ENCODE measurements at places on chromosomes 2 and 18.

DNA sequence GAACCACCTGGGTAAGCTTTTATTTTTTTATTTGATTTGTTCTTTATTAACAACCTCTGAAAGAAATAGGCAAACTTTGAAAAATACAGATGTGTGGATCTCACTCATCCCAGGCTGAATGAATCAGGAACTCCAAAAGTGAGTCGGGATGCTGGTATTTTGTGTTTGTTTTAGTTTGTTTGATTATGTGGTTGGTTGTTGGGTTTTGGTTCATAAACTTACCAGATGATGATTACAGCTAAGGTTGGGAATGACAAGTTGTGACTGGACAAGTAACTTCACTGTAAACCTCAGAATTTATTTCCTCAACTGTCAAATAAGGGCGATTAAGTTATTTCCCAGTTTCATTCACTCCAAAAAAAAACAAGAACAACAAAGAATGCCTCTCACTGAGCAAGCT is 80.5 kb upstream of the KIF5C start:
- DNase-seq: no peak

GRCh38 chr2:74806920-74807319 is 27.0 kb upstream of the HK2 start:
- no peak for DNase-seq

- DNase-seq: no peak
These were observed 11.2 kb upstream of the ZNF512 start for GRCh38 chr2:27571681-27572080.

DNA sequence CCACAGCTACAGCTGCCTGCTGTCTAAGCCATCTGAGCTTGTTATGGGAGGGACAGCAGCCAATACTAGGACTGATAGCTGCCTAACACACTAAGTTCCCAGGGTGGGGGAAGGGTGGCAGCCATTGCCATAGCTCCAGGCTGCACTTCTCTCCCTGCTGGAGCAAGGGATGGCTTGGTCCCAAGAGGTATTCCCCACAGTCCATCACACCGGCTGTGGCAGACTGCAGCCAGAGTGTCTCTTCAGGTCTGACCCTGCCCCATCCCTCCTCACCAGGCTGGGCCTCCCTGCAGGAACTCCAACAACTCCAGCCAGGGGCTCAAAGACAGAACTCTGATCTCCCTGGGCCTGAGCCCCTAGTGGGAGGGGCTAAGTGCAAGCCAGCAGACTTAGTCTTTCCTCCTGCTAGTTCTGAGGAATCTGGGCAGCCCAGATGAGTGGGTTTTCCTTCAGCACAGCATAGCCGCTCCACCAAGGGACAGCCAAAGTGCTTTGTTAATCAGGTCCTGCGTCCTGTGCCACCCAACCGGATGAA is 632.1 kb downstream of the SOCS6 start:
- DNase-seq: no peak

- DNase-seq: no peak
These were observed 36.4 kb downstream of the RAMP1 start for GRCh38 chr2:237895544-237896506.

DNA sequence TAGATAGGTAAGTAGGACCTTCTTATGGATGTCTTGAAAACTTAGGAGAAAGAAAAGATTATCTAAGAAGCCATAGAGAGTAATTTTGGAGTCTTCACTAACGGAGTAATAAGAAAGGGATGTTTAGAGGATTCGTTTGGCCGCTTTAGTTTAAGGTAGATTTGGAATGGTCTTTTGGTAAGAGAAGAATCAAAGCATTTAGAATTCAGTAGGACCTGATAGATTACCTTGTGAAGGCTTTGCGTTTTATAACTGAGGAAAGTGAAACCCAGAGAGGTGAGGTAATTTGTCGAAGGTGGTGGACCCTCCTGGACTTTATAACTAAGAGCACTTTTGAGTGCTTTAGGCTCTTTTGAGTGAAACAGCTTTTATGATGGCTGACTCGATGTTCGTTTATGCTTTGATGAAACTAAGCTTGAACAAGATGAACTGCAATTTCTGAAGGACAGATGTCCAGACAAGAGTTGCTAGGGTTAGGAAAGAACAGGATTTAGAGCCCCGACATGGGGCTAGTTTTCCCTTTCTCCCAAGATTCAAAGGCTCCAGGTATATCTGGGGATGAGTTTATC is 1.3 kb downstream of the MYL12B start:
- DNase-seq: no peak

GRCh38 chr2:132725748-132726147 is 55.7 kb upstream of the LYPD1 start:
- DNase-seq: no peak

GRCh38 chr18:31774477-31774785 is 13.8 kb upstream of the SLC25A52 start:
- no peak for DNase-seq

DNA sequence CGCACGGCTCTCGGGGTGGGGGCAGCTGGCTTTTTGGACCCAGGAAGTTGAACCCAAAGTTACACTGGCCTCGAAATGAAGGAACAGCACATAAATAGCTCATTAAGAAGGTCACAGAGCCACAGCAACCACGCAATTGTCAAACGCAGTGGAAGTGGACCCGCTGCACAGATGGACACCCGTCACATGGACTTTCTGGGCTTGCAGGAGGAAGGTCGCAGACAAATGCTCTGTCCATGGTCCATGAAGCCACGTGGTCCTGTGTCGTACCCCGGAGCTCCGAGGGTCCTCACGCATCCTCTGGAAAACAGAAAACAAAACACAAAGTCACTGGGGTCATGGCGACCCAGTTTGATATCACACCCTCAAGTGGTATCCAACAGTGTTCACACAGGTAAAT is 308.1 kb upstream of the SALL3 start:
- no peak for DNase-seq

DNA sequence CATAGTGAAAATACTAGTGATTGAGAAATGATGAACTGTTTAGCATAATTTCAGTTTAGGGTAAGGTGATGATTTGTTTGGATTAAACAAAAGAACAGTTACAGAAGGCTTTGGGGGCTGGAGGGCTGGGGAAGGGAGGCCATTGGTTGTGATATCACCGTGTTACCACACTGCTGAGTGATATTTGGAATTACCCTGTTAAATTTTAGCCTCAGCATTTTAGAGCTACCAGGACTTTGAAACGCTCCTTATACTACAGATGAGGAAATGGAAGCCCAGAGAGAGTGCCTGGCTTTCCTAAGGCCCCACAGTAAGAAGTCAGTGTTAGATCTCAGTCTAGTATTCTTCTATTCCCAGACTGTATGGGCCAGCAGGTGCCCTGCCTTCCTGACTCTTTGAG is 15.6 kb downstream of the ARHGEF33 start:
- no peak for DNase-seq

- DNase-seq: no peak
These were observed 9.7 kb downstream of the DRC1 start for GRCh38 chr2:26411419-26411818.
